ENCODE measurements at places on chromosomes 7 and 10. TPM values are rescaled to one million over a fixed set of nuclear protein-coding genes. Genes with fewer than 3 reads are reported as not detected.

The ITGB8 gene
- 1.3 TPM for total RNA-seq

The HHEX gene
- total RNA-seq, result 12.1 TPM

The C10orf53 gene
- total RNA-seq, result not detected

The LRIT1 gene
- not detected for total RNA-seq

DNA sequence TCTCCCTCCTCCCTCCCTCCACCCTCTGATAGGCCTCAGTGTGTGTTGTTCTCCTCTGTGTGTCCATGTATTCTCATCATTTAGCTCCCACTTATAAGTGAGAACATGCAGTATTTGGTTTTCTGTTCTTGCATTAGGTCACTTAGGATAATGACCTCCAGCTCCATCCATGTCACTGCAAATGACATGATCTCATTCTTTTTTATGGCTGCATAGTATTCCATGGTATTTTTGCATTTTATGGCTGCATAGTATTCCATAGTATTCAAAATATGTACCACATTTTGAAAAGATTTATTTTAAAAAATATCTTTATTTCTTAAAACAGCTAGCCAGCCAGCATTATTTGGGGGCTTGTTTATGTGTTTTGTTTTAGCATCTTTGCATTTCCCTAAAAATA, 275.6 kb downstream of the SFMBT2 start:
- no peak for DNase-seq
- H3K36me3 ChIP-seq, result no peaks in the 10 kb centered on the region
- H3K27ac ChIP-seq, result no peak overlapping the region
- peaks cover 56% of the 10 kb centered on the region for H3K27me3 ChIP-seq
- no peak overlapping the region for H3K4me3 ChIP-seq

DNA sequence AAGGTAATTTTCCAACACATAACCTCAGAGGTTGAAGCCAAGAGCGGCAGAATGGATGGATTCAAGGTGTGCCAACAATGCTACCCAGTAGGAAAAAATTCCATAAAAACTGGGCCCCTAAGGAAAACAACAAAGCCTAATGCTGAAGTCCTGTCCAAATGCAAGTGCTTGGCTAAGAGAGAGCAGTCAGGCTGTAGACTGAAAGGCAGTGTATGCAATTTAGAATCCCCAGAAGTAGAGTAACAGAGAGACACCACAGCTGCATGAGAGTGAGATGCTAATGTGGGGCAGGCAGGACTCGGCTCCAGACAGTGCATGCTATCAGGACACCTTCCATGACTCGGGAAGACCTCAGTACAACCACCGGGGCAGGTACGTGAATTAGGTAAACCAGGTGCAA, 124.5 kb downstream of the ZFAND4 start:
- H3K4me3 ChIP-seq, result no peak overlapping the region
- H3K27me3 ChIP-seq, result no peaks in the 10 kb centered on the region
- no peaks in the 10 kb centered on the region for H3K4me1 ChIP-seq
- H3K36me3 ChIP-seq, result no peaks in the 10 kb centered on the region
- DNase-seq, result no peak

DNA sequence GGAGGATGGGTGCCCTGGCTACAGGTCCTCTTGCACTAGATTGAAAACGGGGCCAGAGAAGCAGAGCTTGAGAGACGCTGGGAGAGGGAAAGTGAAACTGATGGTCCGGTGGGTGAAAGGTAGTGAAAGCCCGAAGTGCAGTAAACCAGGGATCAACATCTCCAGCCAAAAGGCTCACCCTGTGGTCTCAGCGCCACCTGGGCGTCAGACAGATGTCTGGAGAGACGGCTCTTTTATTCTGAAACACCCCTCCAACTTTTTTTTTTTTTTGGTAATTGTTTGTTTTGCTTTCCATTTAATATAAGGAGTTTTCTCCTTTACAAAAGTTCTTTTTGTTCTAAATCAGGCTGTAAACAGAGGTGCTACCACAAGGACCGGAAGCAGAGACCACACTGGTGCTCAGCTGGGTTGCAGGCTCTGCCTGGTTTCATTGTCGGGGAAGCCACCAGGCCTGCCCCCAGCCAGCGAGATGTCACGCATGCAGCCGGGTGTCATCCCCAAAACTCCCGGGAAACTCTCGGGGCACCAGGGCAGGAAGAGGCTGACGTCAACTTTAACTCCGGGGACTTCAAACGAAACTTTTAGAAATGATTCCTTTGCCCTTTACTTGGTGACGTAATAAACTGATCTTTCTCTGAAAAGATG, 11.2 kb downstream of the IL2RA start:
- DNase-seq, result peak; percentile 15
- H3K4me3 ChIP-seq, result peak overlapping the region; percentile 32
- no peaks in the 10 kb centered on the region for H3K4me1 ChIP-seq

GRCh38 chr10:68784476-68784875, 42.9 kb upstream of the STOX1 start:
- H3K27ac ChIP-seq, result no peak overlapping the region
- no peak for DNase-seq
- peaks cover 67% of the 10 kb centered on the region for H3K36me3 ChIP-seq
- no peaks in the 10 kb centered on the region for H3K4me1 ChIP-seq
- H3K4me3 ChIP-seq, result no peak overlapping the region

DNA sequence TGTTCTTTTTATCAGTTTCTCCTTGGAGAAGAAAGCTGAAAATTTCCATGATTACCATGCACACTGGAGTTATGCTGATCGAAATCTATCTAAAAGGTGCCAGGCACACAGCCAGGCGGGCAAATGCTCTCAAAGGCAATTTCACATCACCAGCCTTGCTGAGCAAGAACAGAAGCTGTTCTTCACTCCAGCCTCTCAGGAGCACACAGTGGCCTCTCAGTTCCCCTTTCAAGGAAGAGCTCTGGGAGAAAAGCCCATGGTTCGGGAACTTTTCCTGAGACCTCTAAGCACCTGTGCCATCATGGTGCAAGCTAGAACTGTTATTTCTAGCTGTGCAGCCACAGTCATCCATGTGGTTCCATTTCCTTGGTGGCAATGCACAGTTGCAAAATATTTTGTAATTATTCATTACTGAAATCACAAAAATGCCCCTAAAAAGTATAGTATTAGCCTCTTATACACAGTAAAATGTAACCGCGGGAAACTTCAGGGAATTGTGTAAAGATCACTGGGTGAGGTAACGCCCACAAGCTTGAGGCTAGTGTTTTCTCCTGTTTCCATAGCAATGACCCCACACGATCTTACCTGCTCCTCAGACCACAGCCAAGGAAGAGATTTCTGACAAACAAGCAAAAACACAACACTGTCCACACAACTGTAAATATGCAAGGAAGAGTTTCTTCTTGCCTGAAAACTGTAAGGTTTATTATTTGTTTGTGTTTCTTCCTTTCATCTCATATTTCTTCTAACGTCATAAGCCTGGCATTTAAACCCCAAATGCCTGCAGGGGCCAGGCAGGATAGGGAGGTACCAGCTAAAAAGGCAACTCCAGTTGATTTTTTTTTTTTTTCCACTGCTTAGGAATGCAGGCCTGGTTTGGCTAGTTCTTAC, 121.2 kb downstream of the FAM107B start:
- no peaks in the 10 kb centered on the region for H3K27me3 ChIP-seq
- H3K27ac ChIP-seq, result no peak overlapping the region
- H3K4me1 ChIP-seq, result peaks cover 33% of the 10 kb centered on the region
- DNase-seq, result peak; percentile 22
- H3K36me3 ChIP-seq, result no peaks in the 10 kb centered on the region

- no peak overlapping the region for H3K27ac ChIP-seq
- H3K4me1 ChIP-seq, result no peaks in the 10 kb centered on the region
- no peak for DNase-seq
- no peak overlapping the region for H3K4me3 ChIP-seq
- no peaks in the 10 kb centered on the region for H3K36me3 ChIP-seq
Observed at GRCh38 chr7:143172354-143172753, 10.9 kb upstream of the TAS2R39 start.

DNA sequence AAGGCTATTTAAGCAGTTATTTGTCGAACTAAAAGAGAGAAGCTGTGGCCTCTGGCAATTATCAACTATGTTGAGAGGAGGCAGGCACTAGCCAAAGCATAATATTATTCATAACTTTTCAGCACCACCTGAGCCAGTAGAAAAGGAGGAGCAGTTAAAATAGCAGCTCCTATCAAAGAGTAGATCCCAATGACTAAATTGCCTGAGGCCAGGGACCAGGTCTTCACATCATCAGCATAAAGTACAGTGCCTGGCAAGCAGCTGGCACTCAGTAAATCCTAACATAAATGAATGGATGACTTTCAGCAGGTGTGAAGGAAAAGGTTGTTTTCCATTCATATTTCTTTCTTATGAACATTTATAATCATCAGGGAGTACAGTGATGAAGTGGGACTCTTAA, 309.0 kb upstream of the IMMP2L start:
- H3K27ac ChIP-seq, result no peak overlapping the region
- peaks cover 14% of the 10 kb centered on the region for H3K4me1 ChIP-seq
- no peaks in the 10 kb centered on the region for H3K36me3 ChIP-seq
- no peaks in the 10 kb centered on the region for H3K27me3 ChIP-seq
- H3K4me3 ChIP-seq, result no peak overlapping the region
- no peak for DNase-seq

DNA sequence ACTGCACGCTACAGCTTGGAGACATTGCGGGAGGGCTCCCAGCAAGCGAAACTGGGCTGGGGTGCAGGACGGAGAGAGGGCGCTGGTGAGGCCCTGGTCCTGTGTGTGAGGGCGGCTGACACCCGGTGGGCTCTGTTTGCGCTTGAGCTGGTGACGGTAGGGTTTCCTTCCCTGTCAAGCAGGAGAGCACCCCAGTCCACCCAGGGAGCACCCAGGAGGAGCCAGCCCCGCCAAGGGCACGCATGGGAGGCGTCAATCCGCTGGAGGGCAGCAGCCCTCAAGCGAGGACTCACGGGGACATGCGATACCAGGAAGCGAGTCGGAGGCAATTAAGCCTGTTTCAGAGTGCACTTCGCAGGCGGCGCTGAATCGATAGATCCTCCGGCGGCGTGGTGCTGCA, 109.4 kb downstream of the MAD1L1 start:
- no peaks in the 10 kb centered on the region for H3K4me1 ChIP-seq
- H3K36me3 ChIP-seq, result no peaks in the 10 kb centered on the region
- no peak overlapping the region for H3K4me3 ChIP-seq
- no peaks in the 10 kb centered on the region for H3K27me3 ChIP-seq
- no peak for DNase-seq

DNA sequence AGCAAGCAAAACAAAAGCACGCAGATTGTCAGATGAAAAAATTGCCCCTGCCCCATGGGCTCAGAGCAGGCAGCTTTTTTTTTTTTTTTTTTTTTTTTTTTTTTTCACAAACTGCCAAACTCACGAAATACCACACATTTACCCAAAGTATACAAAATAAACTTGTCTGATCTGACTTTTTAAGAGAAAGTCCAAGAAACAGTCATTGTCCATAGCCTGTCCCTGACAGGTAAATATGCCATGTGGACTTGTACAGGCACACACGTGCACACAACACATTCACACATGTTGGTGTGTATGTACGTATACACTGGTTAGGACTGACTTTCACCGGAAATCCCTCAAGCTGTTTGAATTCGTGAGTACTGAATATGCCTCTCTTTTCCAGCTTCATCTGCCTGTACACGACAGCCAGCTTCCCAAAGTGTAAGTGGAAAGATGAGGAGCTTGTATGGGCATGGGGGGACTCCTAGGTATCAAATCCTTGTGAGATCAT, 929 bp upstream of the HGF start:
- H3K4me1 ChIP-seq, result no peaks in the 10 kb centered on the region
- DNase-seq, result no peak
- no peak overlapping the region for H3K4me3 ChIP-seq
- no peaks in the 10 kb centered on the region for H3K36me3 ChIP-seq
- H3K27ac ChIP-seq, result no peak overlapping the region

DNA sequence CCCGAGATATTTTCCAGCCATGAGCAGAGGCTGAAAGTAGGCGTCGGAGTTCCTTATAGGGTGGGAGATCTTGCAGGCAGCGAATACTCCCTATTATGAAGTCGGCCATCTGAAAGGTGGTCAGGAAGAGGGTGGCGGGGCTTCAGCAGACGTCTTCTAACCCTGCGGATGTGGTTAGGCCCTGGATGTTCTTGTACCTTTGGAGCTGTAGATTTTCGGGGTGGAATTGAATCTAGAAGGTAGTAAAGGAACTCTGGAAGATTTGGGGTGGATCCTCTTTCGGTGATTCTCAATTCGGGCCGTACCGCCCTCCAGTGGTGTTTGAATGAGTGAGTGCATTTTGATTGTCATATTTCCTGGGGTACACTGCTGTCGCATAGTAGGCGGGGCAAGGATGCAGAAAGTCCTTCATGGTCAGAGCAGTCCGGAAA, 635 bp downstream of the NUP205 start:
- peak overlapping the region; percentile 94 for H3K27ac ChIP-seq
- peak overlapping the region; percentile 67 for H3K4me3 ChIP-seq
- H3K36me3 ChIP-seq, result no peaks in the 10 kb centered on the region
- no peaks in the 10 kb centered on the region for H3K27me3 ChIP-seq

- H3K27ac ChIP-seq, result no peak overlapping the region
- H3K4me1 ChIP-seq, result no peaks in the 10 kb centered on the region
- DNase-seq, result no peak
- H3K4me3 ChIP-seq, result no peak overlapping the region
Observed at GRCh38 chr7:47405286-47405904, 176.5 kb downstream of the TNS3 start.

DNA sequence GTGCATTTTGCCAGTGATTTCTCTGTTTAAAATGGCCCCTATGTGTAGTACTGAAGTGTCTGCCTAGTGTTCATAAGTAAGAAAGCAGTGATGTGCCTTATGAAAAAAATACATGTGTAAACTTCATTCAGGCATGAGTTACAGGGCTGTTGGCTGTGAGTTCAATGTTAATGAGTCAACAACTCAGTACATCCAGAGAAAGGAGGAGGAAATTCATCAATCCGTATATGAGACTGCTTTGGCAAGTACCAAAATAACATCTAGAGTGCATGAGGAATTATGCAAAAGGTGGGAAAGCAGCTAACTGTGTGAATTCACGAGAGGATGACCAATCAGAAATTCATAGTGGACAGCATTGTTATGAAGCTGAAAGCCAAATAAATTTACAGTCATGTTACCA, 255.6 kb downstream of the ZEB1 start:
- no peak for DNase-seq
- no peak overlapping the region for H3K27ac ChIP-seq
- no peaks in the 10 kb centered on the region for H3K36me3 ChIP-seq
- no peaks in the 10 kb centered on the region for H3K27me3 ChIP-seq
- H3K4me3 ChIP-seq, result no peak overlapping the region

GRCh38 chr10:50851884-50852671, 33.3 kb downstream of the A1CF start:
- DNase-seq, result no peak
- H3K36me3 ChIP-seq, result no peaks in the 10 kb centered on the region
- no peak overlapping the region for H3K4me3 ChIP-seq
- H3K27me3 ChIP-seq, result no peaks in the 10 kb centered on the region

Data from A673 (cell line).